ENCODE measurements at places on chromosomes 6 and 20. TPM values are rescaled to one million over a fixed set of nuclear protein-coding genes. Genes with fewer than 3 reads are reported as not detected.

- no peaks in the 10 kb centered on the region for H3K27me3 ChIP-seq
- no peak overlapping the region for H3K27ac ChIP-seq
- H3K4me3 ChIP-seq = no peak overlapping the region
- H3K36me3 ChIP-seq = no peaks in the 10 kb centered on the region
- H3K4me1 ChIP-seq = peaks cover 6% of the 10 kb centered on the region
These were observed 119.3 kb downstream of the RNF144B start for GRCh38 chr6:18506382-18507017.

DNA sequence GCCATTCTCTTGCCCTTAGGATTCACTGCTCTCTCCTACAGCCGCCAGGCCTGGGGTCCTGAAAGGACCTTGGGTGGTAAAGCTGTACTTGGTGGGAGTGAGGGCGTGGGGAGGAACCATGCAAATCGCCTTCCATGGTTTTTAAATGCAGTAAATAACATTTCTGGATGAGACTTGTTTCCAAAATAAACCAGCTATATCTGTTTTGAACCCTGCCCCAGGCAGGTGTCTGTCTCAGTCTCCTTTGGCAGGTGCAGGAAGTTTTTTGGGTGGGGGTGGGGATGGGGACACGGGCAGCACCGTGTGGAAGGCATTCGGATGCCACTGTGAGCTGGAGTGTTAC lies 14.3 kb downstream of the ITPA start:
- H3K4me3 ChIP-seq = no peak overlapping the region
- peaks cover 1% of the 10 kb centered on the region for H3K4me1 ChIP-seq
- DNase-seq = no peak
- no peaks in the 10 kb centered on the region for H3K27me3 ChIP-seq
- H3K27ac ChIP-seq = no peak overlapping the region

DNA sequence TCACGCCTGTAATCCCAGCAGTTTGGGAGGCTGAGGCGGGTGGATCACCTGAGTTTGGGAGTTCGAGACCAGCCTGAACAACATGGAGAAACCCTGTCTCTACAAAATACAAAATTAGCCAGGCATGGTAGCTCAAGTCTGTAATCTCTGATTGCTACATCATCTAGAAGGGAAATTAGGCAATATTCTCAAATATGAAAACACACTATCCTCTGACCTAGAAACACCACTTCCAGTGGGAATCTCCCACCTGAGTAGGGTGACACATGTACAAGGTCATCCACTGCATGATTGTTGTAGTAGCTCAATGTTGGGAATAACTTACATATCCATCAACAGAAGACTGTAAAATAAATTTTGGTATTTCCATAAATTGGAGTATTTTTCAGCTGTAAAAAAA lies 19.1 kb upstream of the SIRPD start:
- no peak overlapping the region for H3K27ac ChIP-seq
- no peaks in the 10 kb centered on the region for H3K36me3 ChIP-seq
- H3K4me3 ChIP-seq = no peak overlapping the region
- no peak for DNase-seq
- H3K4me1 ChIP-seq = no peaks in the 10 kb centered on the region

DNA sequence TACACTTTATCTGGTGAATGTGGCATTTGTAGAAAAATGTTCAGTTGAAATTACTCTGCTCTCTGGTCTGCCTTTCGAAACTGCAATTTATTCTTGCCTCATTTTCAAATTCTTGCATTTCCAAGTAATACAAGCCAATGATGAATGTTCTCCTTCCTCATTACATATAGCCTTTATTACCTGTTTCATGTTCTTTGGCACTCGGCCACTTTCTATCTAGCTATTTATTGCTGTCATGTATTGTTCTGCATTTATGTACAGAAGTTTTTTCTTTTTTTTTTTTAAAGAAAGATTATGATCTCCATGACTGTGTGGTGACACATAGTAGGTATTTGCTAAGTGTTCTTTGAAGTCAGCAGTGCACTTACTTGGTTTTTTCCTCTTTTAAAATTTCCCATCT lies 261.4 kb downstream of the ZFAND3 start:
- H3K36me3 ChIP-seq = peaks cover 5% of the 10 kb centered on the region
- H3K27me3 ChIP-seq = no peaks in the 10 kb centered on the region
- no peak for DNase-seq
- H3K4me3 ChIP-seq = no peak overlapping the region

DNA sequence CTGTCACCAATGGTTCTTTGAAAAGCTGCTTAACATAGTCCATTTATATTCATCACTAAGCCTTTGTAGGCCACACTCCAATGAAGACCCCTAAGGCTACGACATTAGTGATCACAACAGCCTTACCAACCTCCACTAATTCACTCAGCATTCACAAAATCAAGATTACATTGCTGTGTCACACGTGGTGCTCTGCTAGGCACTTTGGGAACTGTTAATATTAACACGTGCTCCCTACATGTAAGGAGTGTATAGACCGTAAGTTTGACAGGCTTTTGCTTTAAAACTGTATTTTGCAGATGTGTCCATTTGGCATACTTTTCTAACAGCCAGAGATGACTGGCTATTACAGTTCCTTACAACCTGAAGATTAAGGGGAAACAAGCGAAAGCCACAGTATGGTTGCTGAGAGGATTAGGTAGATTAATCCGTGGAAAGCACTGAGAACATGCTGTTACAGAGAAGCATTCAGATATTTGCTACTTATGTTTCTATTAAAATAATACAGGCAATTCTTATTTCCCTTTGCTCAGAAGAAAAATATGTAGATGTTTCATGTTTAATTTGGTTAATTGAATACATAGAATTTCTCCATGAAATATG lies 69.7 kb downstream of the SAMD3 start:
- H3K36me3 ChIP-seq = no peaks in the 10 kb centered on the region
- H3K4me3 ChIP-seq = no peak overlapping the region
- H3K27ac ChIP-seq = no peak overlapping the region
- H3K4me1 ChIP-seq = no peaks in the 10 kb centered on the region

DNA sequence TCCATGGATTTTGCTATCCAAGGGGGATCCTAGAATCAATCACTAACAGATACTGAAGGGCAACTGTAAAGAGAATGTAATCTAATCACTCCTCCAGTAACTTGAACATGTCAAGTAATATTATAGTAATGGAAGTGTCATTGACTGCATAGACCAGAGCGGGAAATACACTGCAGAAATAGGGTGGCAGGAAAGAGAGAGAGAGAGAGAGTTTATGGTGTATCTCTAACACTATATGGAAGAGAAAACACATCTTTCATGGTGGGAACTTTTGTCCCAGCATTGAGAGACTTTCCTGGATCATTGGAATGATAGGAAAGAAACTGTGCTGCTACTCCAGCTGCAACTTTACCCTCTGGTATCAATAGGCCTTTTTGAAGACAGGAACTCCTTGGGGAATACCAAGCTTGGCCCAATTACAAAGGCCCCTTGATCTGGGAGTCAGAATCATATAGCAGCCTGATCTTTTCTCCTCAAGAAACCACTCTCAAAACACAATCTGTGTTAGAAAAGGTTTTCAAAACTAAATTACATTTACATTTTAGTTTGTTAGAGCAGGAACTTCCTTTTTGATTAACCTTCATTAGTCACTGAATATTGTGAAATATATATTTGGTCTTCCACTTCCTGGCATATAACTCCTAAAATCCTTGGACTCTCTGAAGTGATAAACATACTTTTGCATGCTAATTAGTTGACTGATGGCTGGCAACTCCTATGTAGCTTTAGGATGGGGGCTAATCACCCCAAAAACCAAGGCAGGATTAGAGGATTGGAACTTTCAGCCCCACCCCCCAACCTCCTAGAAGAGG lies 29.5 kb upstream of the RNGTT start:
- H3K36me3 ChIP-seq = no peaks in the 10 kb centered on the region
- DNase-seq = no peak

- H3K36me3 ChIP-seq = no peaks in the 10 kb centered on the region
- peaks cover 2% of the 10 kb centered on the region for H3K4me1 ChIP-seq
- no peak for DNase-seq
- no peaks in the 10 kb centered on the region for H3K27me3 ChIP-seq
These were observed 135.0 kb upstream of the CCDC28A start for GRCh38 chr6:138638604-138639003.

- no peaks in the 10 kb centered on the region for H3K36me3 ChIP-seq
- no peak for DNase-seq
- H3K27me3 ChIP-seq = no peaks in the 10 kb centered on the region
- peaks cover 13% of the 10 kb centered on the region for H3K4me1 ChIP-seq
- H3K27ac ChIP-seq = no peak overlapping the region
- H3K4me3 ChIP-seq = no peak overlapping the region
These were observed 28.6 kb upstream of the PCMTD2 start for GRCh38 chr20:64226686-64227580.

DNA sequence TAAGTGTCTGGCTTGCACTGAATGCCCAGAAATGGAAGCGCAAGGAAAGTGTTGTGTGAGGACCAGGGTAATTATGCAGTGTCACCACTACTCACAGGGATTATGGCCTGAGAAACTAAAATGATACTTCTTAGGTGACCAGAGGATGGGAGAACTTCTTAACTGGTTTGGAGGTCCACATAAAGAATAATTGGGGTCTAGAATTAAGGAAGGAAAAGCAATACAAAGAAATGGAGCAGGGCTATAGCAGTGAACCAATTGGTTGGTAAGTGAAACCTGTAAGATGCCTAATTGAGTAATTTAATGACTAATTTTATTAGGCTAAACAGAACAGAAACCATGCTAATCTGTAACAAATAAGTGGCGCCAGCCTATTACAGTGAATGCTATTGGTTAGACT lies 5.3 kb downstream of the TSPYL4 start:
- no peak overlapping the region for H3K4me3 ChIP-seq
- H3K36me3 ChIP-seq = no peaks in the 10 kb centered on the region
- no peaks in the 10 kb centered on the region for H3K27me3 ChIP-seq
- no peak for DNase-seq

GRCh38 chr6:144757299-144757698 lies 472.2 kb downstream of the UTRN start:
- H3K27me3 ChIP-seq = no peaks in the 10 kb centered on the region
- peaks cover 8% of the 10 kb centered on the region for H3K36me3 ChIP-seq
- no peaks in the 10 kb centered on the region for H3K4me1 ChIP-seq
- H3K27ac ChIP-seq = no peak overlapping the region
- no peak overlapping the region for H3K4me3 ChIP-seq
- no peak for DNase-seq

GRCh38 chr6:101730954-101731353 lies 337.4 kb downstream of the GRIK2 start:
- no peak for DNase-seq
- H3K4me1 ChIP-seq = no peaks in the 10 kb centered on the region
- H3K27ac ChIP-seq = no peak overlapping the region
- H3K36me3 ChIP-seq = no peaks in the 10 kb centered on the region

GRCh38 chr6:71035871-71036270 lies 79.0 kb upstream of the B3GAT2 start:
- H3K27ac ChIP-seq = no peak overlapping the region
- H3K36me3 ChIP-seq = no peaks in the 10 kb centered on the region
- DNase-seq = no peak
- no peak overlapping the region for H3K4me3 ChIP-seq
- H3K4me1 ChIP-seq = no peaks in the 10 kb centered on the region

- no peaks in the 10 kb centered on the region for H3K4me1 ChIP-seq
- H3K27me3 ChIP-seq = no peaks in the 10 kb centered on the region
- H3K4me3 ChIP-seq = no peak overlapping the region
These were observed 14.8 kb downstream of the C20orf96 start for GRCh38 chr20:275791-276190.

DNA sequence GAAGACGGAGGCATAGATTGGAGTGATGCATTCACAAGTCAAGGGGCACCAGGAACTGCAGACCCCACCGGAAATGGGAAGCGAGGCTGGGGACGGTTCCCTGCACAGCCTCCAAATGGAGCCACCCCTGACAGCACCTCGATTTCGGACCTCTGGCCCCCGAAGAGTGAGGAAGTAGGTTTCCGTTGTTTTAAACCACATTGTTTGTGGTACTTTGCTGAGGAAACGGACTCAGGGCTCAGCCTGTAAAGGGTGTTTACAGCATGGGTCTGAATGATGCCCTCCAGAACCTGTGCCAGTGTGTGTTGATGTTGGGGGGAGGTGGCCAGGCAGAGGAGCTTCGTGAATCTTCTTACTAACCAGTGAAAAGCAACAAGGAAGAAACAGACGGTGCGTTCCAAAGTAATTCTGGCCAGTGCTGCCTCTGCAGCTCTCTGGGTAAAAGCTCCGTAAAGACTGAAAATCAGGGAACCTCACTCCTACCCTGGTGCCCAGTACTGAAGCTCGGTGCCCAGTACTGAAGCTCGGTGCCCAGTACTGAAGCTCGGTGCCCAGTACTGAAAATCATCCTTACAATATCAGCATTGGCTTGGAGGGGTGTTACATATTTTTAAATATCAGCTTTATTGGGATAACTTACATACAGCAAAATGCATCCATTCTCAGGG lies 30.1 kb upstream of the CCR6 start:
- no peak overlapping the region for H3K4me3 ChIP-seq
- H3K4me1 ChIP-seq = no peaks in the 10 kb centered on the region
- H3K27me3 ChIP-seq = no peaks in the 10 kb centered on the region
- H3K27ac ChIP-seq = no peak overlapping the region

DNA sequence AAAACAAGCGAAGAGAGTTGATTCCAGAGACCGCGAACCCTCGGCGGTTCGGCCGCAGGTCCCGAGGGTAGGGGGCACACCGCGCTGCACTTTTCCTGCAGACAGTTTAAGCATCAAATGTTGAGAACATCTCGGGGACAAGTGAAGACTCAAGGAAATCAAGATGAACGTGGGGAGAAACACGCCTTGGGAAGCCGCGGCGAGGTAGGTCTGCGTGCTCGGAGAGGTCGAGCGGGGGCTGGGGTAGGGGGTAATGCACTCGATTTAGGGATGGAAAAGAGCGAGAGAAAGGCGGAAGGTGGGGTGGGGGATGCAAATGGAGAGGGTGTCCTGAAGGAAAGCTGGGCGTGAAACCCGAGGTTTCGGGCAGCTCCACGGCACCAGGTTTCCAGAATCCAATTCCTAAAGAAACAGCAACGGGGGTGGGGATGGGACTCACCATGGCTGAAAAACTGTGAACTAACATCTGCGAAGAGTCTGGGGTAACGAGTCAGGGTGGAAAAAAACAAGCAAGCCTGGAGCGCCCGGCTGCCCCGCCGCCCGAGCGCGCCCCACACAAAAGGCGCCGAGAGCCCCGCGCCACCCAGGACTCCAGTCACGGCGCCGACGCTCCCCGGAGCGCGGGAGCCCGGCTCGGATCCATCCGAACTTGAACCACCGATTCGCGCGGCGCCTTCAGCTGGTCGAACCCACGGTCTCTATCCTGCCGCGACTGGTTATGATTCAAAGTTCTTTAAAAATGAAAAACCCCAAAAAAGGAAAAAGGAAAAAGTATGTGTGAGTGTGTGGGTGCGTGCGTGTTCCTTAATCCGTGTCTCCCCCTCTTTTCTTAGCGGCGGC lies 3.5 kb downstream of the TFAP2A start:
- H3K36me3 ChIP-seq = no peaks in the 10 kb centered on the region
- DNase-seq = no peak
- H3K27ac ChIP-seq = no peak overlapping the region
- peaks cover 19% of the 10 kb centered on the region for H3K4me1 ChIP-seq
- peaks cover 12% of the 10 kb centered on the region for H3K27me3 ChIP-seq
- peak overlapping the region; percentile 63 for H3K4me3 ChIP-seq

The ZFP64 gene
- 6.3 TPM for total RNA-seq

The GGT7 gene
- 6.5 TPM for total RNA-seq

The BPIFB4 gene
- not detected for total RNA-seq

The OR2H2 gene
- total RNA-seq = not detected

The PRSS16 gene
- total RNA-seq = not detected

The TBXT gene
- not detected for total RNA-seq

The SLC17A2 gene
- total RNA-seq = 88.1 TPM

The ILRUN gene
- total RNA-seq = 77.3 TPM

The TRIM10 gene
- 128 TPM for total RNA-seq

Data from liver (tissue), 10 donors.